ENCODE measurements at places on chromosomes 4 and X.

DNA sequence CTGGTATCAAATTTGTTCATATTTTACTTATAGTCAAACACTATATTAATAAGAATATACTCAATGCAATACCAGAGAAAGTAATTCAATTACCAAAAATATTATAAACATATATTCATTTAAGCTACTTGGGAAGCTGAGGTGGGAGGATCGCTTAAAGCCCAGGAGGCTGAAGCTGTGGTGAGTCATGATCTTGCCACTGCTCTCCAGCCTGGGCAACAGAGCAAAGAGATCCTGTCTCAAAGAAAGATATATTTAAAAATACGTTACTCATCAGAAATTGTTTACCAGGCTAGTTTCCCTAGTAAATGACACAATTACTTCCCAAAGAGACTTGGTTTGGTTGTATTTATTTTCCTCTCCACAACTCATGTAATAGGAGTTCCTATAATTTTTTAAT is 433.6 kb downstream of the GASK1B start:
- DNase-seq, result no peak

- DNase-seq, result no peak
These were observed 61.9 kb downstream of the PDGFRA start for GRCh38 chr4:54290980-54291379.

DNA sequence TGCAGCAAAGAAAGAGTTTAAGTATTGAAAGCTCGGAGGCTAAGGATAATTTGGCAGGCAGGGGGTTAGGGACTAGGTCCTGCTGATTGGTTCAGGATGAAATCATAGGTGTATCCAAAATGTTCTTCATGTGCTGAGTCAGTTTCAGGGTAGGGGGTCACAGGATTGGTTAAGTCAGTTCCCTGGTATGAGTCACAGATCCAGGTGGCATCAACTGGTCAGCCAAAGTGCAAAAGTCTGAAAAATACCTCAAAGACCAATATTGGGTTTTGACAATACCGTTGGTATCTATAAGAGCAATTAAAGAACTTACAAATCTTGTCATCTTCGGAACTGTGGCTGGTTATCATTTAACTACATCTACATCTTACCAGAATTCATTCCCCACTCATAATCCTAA is 25.6 kb upstream of the PRDM8 start:
- no peak for DNase-seq

DNA sequence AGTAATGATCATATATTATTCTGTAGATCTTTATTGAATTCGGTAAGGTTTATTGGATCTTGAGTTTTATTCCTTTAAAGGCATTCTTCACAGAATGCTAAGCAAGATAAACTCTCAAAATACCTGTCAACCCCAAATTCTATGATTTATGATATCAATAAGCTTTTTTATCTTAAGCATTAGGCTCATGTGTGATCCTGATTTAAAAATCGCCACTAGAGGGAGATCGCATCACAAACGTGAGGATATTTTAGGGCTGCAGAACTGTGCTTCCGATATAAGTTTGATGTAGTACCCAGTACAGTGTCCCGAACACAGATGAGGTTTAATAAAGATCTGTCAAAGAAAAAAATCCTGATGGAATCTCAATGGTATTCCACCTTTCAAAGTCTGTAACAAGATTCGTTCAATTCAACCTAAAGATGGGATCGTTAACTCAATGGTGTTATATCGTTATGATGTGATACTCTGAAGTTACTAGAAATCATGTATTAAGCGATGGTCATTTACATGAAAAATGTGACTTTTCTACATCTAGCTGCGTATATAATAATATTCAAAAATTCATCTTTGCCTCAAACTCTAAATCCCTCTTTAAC is 169.0 kb downstream of the CORIN start:
- no peak for DNase-seq

GRCh38 chr4:53598901-53599300 is 7.6 kb upstream of the LNX1 start:
- no peak for DNase-seq

- DNase-seq, result no peak
These were observed 147.9 kb downstream of the AMMECR1 start for GRCh38 chrX:110170029-110170428.

DNA sequence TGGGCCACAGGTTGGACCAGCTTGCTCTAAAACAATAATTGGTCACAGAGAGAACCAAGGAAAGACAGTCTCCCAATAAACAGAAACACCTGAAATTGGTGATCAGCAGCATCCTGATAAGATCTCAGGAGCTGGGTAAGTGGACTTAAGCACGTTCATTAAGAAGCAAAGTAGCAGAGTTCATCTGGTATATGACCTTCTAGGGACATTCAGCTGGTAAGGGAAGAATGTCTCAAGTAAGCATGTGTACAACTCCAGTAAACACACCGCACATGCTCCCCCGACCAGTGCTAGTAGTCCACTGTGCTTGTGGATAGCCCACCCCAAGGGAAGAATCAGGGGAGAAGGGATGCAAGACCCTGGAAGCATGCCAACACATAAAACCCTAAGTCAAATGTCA is 216.9 kb downstream of the EPHA5 start:
- DNase-seq, result no peak

DNA sequence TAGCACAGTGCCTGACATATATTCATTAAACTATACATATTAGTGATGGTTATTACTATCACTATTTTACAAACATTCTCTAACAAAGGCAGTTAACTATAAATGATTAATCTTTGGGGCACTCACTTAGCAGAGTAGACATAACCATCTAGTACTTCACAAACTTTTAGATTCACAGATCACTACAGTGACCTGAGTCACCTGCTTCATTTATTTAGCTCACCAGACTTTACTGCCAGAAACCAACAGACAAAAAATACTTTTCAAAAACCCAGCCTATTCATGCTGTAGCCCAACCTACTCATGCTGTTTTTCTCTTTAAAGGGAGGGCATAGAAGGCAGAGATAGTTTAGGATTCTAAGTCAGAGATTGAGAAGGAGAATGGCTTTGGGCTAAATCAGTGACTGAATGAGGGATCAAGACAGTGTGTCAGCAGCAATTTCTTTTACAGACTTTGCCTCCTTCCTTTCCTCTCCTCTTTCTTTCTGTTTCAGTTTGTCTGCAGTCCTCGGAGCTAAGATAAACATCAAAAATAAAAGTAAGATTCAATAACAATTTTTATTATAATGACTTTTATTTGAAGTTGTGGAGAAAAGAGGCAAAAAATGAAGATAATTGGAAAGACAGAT is 34.7 kb upstream of the PDE5A start:
- no peak for DNase-seq

- DNase-seq, result no peak
These were observed 11.8 kb downstream of the SCD5 start for GRCh38 chr4:82786828-82787227.

GRCh38 chrX:131923614-131924250 is 99.4 kb upstream of the STK26 start:
- DNase-seq, result no peak

- DNase-seq, result no peak
These were observed 60.5 kb upstream of the ADAMTS3 start for GRCh38 chr4:72629540-72629939.

- no peak for DNase-seq
These were observed 20.3 kb downstream of the MEPE start for GRCh38 chr4:87853108-87853507.

- DNase-seq, result no peak
These were observed at the start of gene CPZ for GRCh38 chr4:8592366-8593263. Gene CPZ, plus strand, starts transcription at chr4:8592765. Its CDS starts 69 bp downstream, at chr4:8592834.

DNA sequence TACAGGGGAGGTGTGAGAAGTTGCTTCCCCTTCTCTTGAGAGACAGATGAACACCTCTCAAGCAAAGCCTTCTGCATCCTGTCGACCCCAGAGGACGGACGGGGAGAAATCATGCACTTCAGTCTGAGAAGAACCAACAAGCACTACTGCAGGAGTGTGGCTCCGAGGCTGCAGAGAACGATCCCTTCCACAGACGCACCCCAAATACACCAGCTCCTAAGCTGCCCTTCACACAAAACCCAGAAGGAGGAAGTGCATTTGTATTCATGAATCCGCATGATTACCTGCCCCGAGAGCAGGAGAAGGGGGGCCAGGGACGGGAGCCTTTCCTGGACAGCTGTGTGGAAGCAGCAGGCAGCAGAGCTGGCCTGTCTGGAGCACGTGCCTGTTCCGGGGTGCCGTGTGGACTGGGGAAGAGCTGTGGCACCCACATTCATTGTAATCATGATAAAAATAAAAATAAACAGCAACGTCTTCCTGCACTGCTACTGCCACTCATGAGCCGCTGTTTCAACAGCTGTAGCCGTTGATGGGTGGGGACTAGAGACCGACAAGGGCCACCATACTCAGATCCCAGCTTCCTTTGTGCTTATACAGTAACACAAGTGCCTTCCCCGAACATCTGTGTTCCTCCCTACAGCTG is 42.9 kb downstream of the ACSL1 start:
- no peak for DNase-seq

DNA sequence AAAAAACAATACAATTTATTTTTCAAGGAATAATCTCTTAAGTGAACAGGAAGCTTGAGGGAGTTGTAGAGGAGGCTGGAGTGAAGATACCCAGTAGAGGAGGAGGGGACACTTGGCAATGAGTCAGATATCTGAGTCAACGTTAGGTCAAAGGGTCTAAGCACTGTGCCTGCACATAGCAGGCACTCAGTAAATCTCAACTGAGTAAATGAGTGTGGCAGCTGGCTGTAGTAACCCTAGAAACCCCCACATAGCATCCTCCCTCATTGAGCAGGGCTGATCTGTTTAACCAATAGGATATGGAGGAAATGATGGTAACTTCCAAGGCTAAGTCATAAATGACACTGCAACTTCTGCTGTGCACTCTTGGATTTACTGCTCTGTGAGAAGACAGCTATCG is 186.0 kb upstream of the FAM241A start:
- DNase-seq, result no peak

DNA sequence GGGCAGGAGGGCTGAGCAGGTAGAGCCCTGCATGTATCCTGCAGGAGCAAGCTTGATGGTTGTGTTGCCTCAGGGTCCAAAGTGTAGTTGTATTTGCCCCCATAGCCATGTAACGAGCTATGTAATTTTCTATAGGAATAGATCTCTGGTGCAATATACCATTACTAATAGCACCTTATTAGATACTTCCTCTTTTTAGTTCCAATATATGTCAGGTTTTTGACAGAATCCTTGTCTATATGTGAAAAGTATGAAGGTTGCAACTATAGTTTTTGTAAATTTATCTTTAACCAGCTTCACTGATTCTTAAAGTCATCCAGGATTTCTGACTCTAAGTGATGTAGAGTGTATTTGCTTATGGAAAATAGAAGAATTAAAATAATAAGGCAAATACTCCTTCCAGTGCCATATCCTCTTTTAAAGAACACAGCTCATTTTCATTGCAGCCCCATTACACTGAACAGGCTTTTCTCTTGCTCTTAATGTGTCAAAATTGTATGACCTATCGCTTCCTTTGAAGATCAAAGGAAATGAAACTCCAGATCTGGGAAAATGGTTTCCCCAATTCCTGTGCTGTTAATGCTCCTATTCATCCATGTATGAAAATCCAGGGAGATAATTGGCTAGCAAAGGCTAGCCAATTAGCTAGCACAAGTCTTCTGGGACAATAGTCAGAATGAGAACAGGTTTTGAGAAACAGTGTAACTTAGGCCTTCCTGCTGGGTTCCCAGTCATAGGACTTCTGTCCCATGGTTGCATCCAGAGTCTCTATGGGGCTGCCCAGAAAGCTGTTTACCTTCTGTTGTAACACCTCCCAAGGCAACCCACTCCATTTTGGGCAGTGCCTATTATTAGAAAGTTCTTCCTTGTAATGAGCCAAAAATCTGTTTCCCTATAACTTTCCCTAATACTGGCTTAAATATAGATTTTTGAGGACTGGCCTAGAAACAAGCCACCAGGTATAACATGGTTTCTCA is 90.6 kb downstream of the TSPAN7 start:
- DNase-seq, result no peak

DNA sequence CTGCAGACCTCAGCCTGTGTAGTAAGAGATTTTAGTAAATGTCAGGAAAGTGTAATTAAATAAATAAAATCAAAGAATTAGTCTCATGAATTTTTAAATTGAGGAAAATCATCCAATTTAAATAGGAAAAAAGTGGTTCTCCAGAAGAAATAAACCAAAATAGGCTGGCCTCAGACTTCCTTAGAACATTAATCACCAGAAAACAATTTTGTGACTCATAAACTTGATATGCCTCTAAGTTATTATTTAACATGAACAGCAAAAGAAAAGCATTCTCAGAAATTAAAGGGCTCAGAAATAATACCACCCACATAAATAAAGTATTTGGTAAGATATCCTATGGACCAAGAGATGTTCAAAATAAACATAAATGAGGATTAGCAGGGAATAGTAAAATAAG is 14.3 kb downstream of the FAM47B start:
- DNase-seq, result no peak

- DNase-seq, result no peak
These were observed 87.4 kb upstream of the KCTD8 start for GRCh38 chr4:44535981-44536380.

DNA sequence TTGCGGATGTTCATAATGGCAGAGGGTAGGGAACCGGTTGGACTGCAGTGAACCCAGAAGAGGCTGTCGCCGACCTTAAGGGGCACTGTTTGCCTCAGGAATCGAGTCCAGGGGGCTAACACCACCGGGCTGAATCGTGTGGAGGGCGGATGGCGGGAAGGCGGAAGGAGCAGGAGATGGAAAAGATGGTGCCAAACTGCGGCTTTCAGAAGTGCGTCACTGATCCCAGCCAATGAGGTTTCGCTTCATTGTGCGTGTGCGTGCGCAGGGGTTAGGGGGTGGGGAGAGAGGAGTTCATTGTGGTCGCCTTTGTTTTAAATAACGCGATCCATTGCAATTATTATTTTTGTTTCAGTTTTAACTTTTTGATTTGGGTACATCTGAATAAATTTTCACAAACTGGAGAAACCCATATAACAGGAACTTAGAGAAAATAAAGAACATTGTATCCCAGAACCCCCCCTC is at the start of gene NAA11:
TSS of gene NAA11 (minus strand) at position 198 of the 465 bp plus-strand sequence. CDS start at position 14, 184 bp downstream.
- DNase-seq, result no peak

DNA sequence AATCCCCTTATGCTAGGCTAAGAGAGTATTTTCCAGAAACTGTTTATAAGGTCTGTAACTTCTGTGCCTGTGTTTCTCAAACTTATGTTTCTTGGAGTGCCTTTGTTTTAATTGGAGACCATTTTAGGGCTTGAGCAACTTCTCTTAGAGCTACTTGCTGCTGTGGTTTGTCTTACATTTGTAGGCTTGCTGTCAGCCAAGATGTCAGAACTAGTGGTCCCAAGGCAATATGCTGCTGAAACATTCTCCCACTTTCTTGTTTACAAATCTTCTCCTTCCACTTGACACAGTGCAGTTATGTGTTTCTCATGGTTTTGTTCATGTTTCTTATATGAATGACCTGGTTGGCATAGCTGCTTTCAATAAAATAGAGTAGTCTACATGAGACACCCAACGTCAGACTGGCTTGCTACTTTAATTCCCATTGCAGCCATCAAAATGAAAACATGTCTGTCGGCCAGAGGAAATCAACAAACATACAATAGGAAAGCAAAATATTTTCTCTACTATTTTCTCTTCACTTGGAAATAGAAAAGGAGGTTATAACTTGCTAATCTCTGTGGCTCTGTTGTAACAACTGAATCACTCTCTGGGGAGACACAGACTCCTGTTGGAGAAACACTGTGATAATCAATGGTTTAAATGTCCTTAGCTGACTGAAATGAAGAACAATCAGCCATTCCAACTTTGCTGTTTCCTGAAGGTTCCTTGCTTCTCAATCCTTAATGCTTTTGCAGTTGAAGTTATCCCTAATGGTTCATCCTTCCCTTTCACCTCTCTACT is 426.4 kb downstream of the PDGFC start:
- no peak for DNase-seq

- DNase-seq, result no peak
These were observed 3.7 kb upstream of the OSTC start for GRCh38 chr4:108646706-108647105.

- DNase-seq, result no peak
These were observed 63.8 kb upstream of the ENPP6 start for GRCh38 chr4:184281231-184282139.
